Anterior cingulate cortex (tissue), 58 donors: ENCODE measurements at places on chromosomes 7 and 10.
A peak's percentile ranks its signal among the peaks of the same experiment; 100 is the strongest.

GRCh38 chr7:96102096-96102811, 219.6 kb downstream of the SLC25A13 start:
- no peak for DNase-seq

DNA sequence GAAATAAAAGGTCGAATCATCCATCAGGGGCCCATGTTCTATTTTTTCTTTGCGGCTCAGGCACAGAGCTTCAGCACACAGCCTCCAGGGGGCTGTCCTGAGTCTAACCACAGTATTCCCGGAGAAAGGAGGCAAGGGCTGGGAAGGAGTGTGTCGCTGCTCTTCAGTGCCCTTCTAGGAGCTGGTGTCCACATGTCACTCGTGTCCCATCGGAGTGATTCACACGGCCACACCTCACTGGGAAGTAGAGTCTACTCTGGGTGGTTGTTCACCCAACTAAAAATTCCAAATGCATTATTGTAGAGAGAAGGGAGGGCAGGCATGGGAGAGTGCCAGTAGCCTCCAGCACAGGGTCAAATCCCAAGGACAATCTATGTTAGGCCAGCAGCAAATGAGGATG, 114.8 kb upstream of the LANCL2 start:
- no peak for DNase-seq

DNA sequence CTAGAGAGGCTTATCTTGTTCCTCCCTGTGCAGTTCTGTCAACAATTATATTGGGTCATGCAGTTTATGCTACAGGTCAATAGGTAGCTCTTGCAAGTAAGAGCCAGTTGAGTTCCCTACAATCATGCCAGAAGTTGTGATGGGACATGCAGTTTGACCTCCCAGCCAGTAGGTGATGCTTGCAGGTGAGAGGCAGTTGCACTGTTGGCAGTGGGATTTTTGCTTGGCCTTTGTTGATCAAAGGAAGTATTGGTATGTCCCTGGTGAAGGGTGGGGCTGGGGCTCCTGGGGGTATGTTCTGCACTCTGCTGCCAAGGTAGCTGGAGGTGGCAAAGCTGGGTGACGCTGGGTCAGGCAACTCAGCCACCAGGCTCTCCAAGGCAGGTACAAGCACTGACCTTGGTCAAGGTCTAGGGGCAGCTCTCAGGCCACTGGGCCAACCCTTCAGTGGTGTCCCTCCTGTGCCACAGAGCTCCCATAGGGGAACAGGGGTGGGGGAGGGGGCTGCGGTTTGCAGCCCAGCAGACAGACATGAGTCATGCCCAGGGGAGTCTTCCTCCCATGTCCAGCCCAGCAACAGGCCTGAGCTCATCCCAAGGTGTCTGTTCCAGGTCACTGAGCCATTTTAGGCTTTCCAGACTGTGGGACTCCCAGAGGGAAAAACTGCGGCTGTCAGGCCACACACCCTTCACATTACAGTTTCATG, 43.3 kb downstream of the MEOX2 start:
- DNase-seq: no peak

DNA sequence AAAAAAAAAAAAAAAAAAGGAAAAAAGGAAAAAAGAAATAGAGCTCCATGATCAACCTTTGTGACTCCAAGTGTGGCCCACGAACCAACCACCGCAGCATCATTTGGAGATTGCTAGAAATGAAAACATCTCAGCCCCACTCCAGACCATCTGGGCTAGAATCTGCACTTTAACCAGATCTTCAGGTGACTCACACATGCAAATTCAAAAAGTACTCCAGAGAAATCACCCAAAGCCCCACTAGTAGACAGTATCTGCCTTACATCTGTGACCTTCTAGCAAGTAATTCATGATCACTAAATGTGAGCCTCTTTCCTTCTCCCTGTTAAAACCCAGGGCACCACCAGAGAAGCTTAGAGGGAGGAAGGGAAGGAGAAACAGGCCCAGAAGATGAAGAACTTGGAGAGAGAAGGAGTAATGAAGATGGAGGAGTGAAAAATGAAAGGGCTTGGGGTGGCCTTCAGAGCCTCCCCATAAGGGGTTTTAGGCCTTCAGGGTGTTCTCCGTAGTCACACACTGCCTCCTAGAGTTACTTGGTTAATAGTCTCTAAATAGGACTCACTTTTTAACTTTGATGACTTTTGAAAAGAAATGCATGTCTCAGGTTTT, 94.0 kb downstream of the SLC37A3 start:
- no peak for DNase-seq

DNA sequence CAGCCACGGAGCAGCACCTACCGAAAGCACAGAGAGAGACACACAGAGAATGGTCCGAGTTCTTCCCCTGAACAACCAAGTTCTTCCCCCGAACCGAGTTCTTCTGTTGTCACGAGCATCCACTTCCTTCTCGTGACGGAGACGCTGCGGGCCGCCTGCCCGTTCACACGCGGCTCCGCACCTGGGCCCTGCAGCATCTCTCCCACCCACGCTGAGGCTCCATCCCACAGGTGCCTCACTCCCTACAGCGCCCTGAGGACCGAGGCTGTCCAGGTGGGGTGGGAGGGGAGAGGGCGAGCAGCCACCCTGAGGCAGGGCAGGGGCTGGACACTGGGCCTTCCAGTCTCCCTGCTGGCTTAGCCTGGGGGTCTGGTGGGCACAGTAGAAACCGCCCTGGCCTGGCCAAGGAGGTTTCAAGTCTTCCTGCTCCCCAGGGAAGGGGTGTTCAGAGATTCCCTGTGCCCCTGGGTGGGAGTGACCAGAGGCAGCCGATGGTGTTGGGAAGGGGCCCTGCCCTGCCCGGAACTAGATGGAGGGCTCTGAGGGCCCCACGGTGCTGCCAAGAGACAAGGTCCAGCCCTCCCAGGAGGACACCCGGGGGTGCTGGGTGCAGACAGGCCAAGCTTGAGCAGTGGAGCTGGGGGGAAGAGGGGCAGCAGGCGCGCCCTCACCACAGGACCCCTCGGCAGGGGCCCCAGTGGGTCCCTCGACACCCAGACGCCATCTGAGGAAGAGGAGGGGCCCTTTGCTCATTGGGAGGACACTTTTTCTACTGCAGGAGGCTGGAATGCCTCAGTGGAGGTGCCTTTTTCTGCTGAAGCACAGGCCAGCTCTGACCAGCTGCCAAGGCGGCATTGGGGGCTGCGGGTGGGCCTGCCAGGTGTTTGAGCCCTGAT, 5.2 kb upstream of the NKX6-2 start:
- no peak for DNase-seq

DNA sequence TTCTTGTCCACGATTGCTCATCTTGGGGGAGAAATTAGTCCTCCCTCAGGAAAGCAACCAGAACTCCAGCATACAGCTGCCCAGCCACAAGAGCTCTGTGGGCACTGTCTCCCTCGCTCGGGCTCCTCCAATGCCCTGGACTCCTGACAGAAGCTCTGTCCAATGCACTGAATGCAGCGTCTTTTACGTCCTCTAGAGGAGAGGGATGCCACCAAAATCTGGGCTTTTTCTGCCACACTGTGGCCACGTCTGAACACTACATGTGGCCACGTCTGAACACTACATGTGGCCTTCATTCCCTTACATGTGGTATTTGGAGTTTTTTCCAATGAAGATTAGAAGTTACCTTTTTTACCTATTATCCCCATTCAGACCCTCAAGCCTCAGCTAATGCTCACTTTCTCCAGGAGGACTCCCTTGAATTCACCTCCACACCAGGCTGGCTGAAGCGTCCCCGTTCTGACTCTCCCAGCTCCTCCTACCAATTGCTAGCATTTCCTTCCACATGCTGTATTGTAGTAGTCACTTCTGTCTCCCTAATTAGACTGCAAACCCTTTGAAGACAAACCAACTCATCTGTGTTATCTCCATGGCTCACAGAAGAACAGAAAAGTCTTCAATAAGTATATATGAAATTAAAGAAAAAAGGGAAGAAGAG, 134.3 kb upstream of the PDE1C start:
- peak; percentile 81 for DNase-seq

DNA sequence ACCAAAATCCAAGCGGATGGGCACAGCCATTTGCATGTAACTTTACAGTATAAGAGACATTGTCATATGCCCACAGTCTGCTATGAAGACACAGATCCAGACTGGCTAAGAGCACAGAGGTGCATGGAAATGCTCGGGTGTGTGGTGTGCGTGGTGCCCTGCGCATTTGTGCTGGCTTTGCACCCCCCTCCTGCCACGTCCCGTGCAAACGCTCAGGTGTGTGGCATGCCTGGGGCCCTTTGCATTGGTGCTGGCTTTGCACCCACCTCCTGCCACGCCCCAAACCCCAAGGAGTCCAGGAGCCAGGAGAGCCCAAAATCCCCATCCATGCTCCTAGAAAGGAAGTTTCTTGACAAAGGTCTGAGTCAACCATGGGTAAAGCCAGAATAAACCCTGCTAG, 306.2 kb downstream of the PTPRN2 start:
- no peak for DNase-seq

GRCh38 chr7:112550468-112551060, 69.8 kb downstream of the LSMEM1 start:
- no peak for DNase-seq
